EH (cell line): ENCODE measurements at places on chromosomes 6 and 20.

- DNase-seq: peak; percentile 48
Observed at GRCh38 chr6:78629154-78629721, 238.1 kb upstream of the IRAK1BP1 start.

DNA sequence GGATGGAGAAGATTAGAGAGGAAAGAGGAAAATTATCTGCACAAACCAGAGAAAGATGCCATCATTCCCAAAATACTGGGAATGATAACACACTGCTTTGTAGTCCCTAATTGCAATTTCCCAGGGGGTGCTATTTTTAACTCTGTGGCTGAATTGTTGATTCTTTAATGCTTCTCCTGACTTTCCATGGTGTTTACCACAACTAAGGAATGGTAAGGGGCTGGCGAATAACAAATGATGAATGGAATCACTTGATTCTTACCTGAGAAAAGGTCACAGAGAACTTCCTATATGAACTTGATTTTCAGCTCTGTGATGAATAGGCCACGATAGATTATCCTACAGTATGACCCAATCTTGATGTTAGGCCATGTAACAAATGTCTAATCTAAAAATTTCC, 22.0 kb upstream of the IGF2R start:
- no peak for DNase-seq

GRCh38 chr20:43006651-43007375, 182.9 kb downstream of the PTPRT start:
- DNase-seq: no peak

- no peak for DNase-seq
Observed at GRCh38 chr20:14617123-14617522, 279.7 kb upstream of the FLRT3 start.

DNA sequence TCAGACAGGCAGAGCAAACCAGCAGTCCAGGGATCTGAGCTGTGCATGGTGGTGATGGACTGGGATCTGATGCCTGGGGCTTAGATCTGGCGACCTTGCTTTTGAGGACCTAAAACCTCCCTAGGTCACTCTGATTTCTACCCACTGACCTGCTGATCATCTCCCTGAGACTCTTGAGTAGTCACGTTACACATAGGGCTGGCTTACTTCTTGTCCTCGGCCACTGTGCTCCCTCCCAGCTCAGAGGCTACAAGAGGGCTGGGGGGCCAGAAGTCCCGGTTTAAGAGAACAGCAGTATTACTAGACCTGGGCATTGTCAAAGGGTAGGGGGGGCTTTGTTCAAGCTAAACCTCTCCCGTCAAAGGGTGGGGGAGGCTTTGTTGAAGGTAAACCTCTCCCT, 5.5 kb downstream of the DYNLT1 start:
- no peak for DNase-seq

DNA sequence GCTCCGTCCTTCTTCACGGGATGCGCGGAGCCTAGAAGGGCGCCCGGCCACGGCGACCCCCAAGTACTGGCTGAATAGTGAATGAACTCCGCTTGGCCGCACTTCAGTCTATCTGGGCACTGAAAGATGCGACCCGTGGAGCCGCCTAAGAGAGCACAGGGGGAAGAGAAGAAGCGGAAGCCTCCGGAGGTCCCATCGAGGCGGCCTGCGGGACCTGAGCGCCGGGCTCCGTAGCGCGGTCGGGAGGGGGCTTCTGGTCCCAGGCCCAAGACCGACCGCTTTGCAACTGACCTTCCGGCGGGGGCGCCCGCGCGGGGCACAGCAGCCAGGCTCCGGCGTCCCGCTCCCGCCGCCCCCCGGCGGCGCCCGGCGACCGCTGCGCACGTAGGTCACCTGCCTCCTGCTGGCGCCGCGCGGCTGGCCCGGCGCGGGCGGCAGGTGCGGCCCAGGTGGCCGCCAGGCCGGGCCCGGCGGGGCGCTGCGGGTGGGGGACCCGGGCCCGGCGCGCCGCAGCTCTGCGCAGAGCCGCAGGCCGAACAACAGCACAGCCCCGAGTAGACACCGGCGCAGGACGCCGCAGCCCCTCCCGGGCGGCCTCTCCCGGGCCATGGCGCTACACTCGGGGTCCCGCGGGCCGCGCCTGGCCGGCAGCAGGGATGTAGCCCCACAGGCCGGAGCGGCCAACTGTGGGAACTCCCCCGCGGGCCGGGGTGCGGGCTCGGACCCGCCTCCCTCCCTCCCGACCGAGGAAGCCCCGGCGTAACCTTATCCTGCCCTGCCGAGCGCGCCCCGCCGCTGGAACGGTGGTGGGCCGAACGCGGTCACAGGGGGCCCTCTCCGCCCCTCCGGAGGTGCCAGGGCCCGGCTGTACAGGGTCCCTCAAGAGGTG, at the start of gene METTL24:
Gene METTL24, minus strand, starts transcription at position 686 of the 889 bp plus-strand sequence. Its CDS starts 77 bp downstream, at position 609.
- DNase-seq: no peak

- DNase-seq: no peak
Observed at GRCh38 chr20:22619806-22620205, 35.4 kb upstream of the FOXA2 start.

- DNase-seq: peak; percentile 43
Observed at GRCh38 chr6:81148751-81149150, 603.7 kb downstream of the TENT5A start.

DNA sequence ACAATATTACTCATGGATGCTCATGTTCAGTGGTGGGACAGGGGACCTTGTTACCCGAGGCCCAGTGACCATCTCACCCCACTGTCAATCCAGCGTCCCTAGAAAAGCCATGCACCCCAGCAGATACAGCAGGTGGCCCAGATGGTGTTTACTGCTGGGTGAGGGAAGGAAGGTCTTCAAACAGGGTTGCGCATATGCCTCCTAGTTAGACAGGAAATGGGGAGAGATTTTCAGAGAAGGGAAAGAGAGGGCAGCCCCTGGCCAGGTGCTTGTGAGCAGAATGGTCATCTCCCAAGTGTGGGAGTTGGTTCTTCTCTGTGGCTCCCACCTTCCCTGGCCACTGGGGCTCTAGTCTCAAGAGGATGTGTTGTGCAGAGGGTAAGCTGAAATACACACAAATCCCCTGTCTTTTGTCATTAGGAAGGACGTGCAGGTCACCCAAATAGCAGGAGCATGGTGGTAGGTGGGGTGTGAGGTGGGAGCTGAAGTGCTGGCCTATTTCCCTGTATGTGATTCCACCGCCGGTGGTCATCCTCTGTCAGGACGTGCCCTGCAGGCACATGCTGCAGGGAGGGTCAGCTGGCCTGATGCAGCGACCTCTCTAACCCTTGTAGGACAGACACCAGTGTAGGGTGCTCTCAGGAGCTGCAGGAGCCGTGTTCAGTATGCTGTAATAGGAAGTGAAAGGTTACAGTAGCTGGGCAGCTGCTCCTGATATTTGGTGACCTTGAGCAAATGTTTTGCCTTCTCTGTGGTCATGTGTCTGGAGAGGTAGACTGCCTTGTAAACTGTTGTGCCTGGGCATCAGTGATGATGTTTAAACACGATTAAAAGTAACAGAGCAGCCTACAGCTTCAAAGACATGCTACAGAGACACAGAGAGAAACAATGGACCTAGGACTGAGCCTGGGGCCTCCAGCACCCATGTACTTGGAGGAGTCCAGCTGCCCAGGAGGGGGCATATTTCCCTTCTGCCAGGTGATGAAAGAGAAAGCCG, 3.2 kb upstream of the CST3 start:
- DNase-seq: no peak

DNA sequence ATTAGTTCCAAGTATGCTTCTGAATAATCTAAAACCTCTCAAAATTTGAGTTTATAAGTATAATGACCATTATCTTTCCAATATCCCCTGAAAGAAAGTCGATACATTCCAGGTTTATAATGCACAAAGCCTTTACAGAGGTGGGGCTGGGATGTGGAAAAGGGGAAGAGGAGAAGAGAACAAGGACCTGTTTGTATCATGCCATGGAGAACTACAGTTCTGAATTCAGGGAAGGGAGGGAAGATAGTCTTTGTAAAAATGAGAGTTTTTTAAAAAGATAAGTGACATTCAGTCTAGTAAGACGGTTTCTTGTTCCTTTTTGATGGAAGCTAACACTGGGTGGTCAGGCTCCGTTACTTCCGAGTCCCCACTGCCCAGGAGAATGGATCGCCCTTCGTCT, 26.1 kb downstream of the ZBTB2 start:
- no peak for DNase-seq

GRCh38 chr20:22373164-22373895, 211.0 kb downstream of the FOXA2 start:
- no peak for DNase-seq

GRCh38 chr20:23232679-23233308, 117.8 kb upstream of the NXT1 start:
- DNase-seq: no peak

GRCh38 chr6:148466158-148466557, 123.5 kb downstream of the SASH1 start:
- DNase-seq: no peak

DNA sequence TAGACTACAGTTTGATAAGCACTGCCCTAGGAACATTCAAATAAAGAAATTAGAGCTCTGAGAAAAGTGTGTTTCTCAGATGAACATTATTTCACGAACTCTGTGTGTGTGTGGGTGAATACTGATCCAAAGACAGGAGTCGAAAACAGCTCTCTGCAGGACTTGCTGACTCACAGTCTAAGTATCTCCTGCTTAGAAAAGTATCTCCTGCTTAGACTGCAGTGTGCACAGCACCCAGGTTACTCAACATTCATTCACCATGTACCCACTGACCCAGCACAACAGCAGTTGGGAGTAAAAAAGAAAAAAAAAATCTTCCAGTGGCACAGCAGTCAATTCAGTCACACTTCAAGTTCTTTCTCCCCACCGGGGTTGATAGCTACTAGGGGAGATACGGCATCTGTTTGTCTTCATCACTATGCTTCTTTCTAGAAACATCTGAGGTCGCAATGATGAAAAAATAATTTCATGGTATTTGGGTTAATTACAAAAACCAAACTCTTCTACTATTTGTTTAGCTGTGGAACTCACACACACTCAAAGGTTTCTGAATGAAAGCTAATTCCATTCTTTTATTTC, 48.0 kb downstream of the GCLC start:
- peak; percentile 89 for DNase-seq

GRCh38 chr20:10877342-10877741, 203.5 kb upstream of the JAG1 start:
- peak; percentile 5 for DNase-seq

DNA sequence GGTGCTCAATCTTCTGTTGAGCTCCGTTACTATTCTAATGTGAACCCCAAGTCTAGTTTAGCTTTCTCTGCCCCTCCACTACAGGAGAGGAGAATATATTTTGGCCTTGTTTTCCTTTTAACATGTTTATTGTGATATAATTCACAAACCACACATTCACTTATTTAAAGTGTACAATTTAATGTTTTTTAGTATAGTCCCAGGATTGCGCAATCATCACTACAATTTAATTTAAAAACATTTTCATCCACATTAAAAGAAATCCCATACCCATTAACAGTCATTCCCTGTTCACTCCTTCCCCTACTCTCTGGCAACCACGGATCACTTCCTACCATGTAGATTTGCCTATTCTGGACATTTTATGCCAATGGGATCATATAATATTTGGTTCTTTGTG, 64.5 kb upstream of the BMP6 start:
- no peak for DNase-seq

DNA sequence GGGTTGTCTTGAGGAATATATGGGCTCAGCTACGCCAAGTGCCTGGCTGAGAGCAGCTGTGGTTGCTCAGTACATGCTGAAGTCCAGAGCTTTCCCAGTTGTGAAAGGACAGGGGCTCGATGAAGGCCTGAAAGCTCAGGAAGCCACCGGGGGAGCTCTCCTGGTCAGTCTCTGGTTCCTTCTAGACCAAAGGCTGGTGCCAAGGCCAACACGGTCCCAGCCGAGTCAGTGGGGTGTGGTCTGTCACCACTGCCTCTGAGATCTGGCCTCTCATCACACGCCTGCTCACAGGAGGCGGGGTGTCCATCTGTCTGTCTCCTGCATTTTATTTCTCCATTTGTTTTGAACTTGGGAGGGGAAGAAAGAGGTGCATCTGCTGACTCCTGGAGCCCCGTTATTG, 4.9 kb upstream of the FAM83C start:
- DNase-seq: peak; percentile 59

- no peak for DNase-seq
Observed at GRCh38 chr20:16918366-16918765, 170.2 kb downstream of the OTOR start.

DNA sequence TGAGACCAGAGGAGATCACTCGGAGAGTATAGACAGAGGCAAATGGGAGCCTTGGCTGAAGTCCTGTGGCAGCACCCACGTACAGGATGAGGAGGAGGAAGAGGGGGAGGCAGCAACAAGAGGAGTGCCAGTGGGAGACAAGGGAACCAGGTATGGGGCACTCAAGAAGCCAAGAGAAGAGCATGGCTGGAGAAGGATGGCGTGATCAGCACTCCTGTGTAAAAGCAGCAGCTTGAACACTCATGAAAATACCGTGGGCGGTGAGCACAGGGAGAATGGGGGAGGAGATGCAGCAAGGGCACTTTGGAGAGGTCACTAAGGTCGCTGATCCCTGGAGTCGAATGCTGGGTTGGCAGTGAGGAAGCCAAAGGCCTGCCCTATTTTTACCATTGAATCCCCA, 51.2 kb upstream of the PRND start:
- DNase-seq: no peak

- peak; percentile 69 for DNase-seq
Observed at GRCh38 chr6:121694389-121694788, 258.9 kb downstream of the GJA1 start.

DNA sequence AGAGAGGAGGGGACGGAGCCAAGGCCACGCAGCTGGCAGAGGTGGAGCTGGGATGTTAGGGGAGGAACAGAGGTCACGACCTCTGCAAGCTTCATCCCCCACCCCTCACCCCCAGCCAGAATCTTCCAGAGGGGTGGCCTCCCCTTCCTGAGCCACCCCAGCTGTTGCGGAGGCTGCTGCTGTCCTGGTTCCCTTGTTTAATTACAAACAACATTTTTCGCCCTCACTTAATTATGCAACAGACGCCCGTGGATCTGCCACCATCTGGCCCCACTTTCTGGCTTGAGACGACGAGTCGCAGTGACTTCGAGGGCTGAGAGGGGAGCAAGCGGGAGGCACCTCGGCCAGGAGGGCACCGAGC, 153.7 kb upstream of the PTPN1 start:
- no peak for DNase-seq

DNA sequence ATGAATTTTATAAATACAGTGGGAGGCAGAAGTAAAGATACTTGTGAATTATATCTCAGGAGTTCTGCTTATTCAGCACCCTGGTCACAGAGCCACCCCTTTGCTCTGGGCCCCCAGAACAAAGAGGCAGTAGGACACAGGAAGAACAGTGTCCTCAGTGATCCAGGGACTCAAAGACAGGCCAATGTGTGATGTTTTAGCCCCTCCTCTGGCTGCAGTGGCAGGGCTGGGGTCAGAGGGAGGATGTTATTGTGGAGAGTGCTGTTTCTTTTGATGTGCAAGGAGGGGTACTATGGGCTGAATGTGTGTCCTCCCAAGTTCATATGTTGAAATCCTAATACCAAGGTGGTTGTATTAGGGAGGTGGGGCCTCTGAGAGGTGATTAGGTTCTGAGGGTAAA, 74.1 kb upstream of the MAP3K7 start:
- no peak for DNase-seq

GRCh38 chr6:107401573-107401972, 57.8 kb downstream of the PDSS2 start:
- DNase-seq: no peak

GRCh38 chr6:15861486-15861885, 198.7 kb upstream of the DTNBP1 start:
- no peak for DNase-seq
